ENCODE measurements at places on chromosomes 12 and 14.

- no peak for DNase-seq
These were observed 6.8 kb downstream of the FAM216A start for GRCh38 chr12:110475426-110475825.

DNA sequence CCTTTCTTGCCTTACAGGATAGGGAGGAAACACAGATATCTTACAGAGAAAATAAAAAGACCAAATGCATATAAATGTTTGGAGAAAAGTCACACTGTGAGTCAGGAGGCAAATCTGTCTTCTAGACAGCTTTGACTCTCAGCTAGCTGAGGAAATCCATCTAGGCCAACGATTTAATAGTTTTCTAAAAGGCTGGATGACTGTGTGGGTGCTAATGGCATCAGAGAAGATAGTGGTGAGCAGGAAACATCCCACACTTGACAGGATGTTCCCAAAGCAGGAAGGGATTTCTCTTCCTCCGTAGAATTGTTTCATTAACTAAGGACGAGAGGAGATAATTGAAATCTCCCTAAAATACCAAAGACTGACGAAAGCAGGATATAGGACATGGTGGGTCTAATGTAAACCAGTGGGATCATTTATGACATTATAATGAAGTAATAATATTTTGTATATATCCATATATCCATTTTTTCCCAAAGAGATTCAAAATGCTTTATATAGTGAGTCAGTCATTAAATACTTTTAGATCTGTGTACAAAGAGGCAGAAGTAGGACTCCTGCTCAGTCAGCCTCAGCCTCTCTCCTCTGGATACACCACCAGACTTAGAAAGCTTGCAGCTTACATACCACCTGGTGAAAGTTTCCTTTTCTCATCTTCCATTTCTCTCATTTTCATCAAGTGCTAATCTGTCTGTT, 44.3 kb upstream of the PSMA6 start:
- no peak for DNase-seq

GRCh38 chr12:49961111-49961922, at the start of gene AQP5:
TSS of gene AQP5 (plus strand) at chr12:49961872. CDS start at chr12:49962018, 146 bp downstream.
- no peak for DNase-seq

DNA sequence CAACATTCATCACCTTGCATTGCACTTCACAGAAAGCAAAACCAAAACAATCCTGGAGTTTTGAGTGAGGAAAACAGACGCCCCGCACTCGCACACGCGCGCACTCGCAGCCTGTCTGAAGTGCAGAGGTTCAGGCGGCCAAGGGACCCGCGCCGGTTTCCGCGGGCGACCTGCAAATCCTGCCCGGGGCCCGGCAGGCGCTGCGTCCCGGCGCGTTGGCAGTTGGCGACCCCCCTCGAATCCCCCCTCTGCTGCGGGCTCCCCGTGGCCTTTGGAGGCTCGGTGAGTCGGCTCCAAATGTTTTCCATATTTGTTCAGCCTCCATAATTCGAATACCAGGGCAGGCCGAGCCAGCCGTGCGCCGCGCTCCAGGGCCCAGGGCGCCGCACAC, at the start of gene SSPN:
TSS of gene SSPN (plus strand) at position 324 of the 391 bp plus-strand sequence. CDS start 100 bp downstream, outside the sequence.
- no peak for DNase-seq

- DNase-seq, result no peak
These were observed 3.0 kb upstream of the FOXN3 start for GRCh38 chr14:89419973-89420482.

All from stimulated activated CD4-positive, alpha-beta T cell treated with anti-CD3 and anti-CD28 coated beads, TNF-alpha, amount 100 ng/mL, for 1 hour (primary cell).